ENCODE measurements at places on chromosomes 6 and 20.
A peak's percentile ranks its signal among the peaks of the same experiment; 100 is the strongest.

DNA sequence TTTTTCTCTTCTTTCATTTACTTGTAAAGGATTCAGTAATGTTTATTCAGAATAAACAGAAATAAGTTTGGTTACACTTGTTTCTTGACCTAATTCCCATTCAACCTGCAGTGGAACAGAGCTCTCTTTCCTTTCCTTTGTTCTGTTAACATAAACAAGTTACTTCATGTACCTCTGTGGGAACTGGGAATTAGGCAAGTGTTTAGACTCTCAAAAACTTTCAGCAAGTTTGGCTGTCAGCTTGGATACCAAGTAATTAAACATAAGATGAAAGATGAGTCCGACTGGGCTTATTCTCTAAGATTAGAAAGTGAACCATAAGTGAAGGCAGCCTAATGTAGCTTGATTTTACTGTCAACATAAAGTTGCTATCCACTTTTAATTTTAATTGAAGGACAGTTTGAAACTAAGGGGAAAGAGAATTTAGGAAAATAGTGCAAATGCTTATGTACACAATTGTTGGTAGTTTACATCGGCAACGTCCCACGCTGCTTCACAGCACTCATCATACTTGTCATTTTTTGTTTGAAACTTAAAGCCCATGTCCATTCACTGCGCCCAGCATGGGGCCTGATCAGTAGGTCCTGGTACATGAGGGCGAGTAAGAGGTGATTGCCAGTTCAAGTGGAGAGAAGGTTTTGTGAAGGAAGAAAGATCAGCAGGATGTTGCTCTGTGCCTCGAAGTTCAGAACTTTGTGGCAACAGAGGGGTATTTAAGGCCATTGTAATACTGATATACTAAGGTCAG is 113.0 kb downstream of the PLEKHG1 start:
- no peak for DNase-seq

GRCh38 chr20:33232486-33233072 is 3.2 kb upstream of the BPIFA1 start:
- DNase-seq: peak; percentile 99

DNA sequence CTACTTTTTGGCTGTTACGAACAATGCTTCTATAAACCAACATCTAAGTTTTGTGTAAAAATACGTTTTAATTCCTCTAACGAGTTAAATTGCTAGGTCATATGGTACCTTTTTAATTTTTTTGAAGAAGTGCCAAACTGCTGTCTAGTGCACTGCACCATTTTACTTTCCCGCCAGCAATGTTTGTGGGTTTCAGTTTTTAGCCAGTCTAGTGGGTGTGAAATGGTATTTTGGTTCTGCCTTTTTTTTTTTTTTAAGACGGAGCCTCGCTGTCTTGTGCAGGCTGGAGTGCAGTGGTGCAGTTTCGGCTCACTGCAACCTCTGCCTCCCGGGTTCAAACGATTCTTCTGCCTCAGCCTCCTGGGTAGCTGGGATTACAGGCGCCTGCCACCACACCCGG is 34.1 kb upstream of the BAG2 start:
- DNase-seq: no peak

DNA sequence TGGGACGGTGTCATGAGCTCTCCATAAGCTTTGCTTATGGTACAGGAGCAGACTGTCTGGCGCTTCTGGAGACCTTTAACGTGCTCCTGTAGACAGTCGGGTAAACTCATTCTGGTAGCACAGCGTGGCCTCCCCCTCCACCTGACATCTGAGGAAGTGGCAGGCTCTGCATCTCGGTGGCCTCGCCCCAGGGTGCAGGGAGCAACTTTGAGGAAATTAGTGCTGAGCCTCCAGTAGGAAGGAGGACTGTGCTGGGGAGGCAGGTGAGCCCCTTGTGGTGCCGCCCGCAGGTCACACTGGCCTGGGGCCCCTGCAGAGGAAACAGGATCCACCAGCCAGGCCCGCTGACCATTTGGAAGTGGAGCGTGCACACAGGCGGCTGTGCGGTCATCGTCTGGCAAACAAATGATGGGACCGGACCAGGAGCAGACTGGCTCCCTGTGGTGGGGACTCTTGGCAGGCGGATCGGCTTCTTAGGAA is 57.9 kb downstream of the SYNJ2 start:
- no peak for DNase-seq

- no peak for DNase-seq
These were observed 10.1 kb upstream of the SNRNP48 start for GRCh38 chr6:7579851-7580250.

GRCh38 chr20:63578224-63579016 is 4.4 kb upstream of the HELZ2 start:
- DNase-seq: no peak

GRCh38 chr6:42419490-42420280 is 32.0 kb downstream of the TRERF1 start:
- DNase-seq: no peak

- DNase-seq: no peak
These were observed 23.3 kb downstream of the BAG2 start for GRCh38 chr6:57195457-57195856.

DNA sequence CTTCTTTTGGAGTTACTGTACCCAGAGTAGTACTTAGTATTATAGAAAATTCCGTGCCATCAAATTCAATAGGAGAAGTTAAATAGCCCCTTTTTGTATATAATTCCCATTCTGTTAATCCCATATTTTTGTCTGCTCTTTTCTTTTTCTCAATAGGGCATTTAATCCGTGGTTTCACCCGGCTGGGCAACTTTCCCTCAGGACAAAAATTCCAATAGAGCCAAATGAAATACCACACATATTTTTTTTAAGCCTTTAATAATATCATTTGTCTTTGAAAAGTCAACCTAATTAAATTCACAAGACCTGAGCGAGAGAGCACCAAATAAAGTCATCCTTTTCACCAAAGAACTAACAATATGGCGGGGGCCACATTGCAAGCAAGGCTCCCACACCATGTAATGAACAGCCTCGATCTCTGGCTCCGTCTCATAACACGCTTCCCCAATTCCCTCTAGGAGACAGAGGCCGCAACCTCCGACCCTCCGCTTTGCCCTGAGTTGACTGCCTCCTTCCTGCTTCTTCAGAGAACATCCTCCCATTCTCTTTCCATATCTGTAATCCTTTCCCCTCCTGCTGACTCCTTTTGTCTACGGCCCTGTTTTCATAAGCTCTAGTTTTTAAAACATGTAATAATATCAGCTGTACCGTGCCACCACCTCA is 13.6 kb downstream of the NHSL1 start:
- DNase-seq: no peak

- DNase-seq: no peak
These were observed 57.0 kb downstream of the CD40 start for GRCh38 chr20:46175127-46175494.

GRCh38 chr6:47179286-47179685 is 130.4 kb downstream of the TNFRSF21 start:
- no peak for DNase-seq

GRCh38 chr20:38286586-38287531 is 17.1 kb upstream of the BPI start:
- DNase-seq: no peak

DNA sequence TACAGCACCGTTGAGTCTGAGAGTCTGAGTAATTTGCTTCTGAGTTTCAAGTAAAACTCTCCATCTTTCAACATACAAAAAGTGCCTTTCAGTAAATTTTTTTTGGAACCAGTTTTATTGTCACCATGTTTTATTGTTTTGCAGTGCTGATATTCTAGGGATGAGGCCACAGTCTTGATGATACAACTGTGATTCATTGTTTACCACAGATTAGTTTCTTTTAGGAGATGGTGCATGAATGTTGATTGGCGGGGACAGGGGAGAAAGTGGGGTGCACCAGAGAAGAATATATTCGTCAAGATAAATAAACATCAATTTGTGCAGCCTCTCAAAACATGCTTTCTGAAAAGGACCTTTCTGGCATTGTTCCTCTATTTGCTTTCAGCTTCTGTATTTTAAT is 109.0 kb downstream of the MCHR2 start:
- DNase-seq: no peak

DNA sequence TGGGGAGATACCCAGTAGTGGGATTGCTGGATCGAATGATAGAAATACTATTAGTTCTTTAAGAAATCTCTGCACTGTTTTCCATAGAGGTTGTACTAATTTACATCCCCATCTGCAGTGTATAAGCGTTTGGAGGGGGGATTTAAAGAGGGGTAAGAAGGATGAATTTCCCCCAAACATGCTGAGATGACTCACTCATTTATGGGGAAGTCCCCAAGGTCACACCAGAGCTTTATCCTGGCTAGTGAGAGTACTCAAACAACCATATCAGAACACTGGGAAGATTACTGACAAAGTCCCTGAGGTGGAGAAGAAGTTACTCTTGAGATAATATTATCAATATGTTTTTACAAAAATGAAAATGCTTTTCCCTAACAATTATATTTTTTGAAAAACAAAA is 44.0 kb downstream of the ROS1 start:
- no peak for DNase-seq

- no peak for DNase-seq
These were observed at the start of gene IL20RA for GRCh38 chr6:137044366-137045221. Gene IL20RA, minus strand, starts transcription at chr6:137044965. Its CDS starts 237 bp downstream, at chr6:137044728.

DNA sequence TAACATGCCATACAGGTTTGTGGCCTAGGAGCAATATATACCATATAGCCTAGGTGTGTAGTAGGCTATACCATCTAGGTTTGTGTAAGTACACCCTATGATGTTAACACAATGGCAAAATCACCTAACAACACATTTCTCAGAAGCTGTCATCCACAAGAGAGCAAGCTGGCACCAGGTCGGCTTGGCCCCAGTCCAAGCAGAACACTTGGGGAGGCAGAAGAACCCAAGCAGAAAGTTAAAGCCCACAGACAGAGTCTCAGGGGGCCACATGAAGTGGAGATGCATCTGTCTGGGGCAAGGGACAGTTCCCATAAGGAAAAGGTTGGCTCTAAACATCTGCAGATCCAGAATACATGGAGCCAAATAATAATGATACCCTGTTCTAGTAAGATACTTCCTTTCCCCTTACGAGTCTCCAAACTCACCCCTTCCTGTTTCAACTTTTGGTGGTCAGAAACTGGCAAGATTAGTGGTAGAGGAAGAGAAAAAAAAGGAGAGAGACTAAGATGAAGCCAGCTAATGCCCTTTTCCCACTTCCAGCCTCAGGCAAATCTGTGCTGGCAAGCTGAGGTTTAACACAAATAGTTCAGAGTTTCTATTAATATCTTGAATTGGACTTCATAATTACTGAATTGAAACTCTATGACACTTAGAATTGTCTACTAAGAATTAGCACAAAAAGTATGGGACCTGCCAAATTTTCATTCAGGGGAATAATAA is 29.5 kb downstream of the TCF21 start:
- DNase-seq: no peak

GRCh38 chr6:35960187-35960586 is 39.3 kb upstream of the SRPK1 start:
- no peak for DNase-seq

DNA sequence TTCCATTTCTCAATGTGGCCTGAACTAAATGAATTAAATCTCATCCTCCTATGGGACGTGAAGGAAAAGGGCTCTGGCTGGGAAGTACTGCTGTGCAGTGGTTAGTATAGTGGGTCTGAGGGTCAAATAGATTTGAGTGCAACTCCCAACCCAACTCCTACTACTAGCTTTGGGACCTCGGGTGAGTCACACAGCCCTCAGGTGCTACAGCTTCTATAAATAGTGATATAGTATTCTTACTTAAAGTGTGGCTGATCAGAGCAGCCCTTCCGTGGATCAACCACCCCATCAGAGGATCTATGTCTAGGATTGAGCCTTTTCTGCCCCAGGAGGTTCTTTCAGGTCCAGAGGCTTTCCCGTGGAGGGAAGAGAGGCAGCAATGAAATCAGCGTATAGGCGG is 904 bp upstream of the UST start:
- DNase-seq: no peak

GRCh38 chr20:25269057-25269832 is 21.4 kb downstream of the PYGB start:
- no peak for DNase-seq

- DNase-seq: no peak
These were observed 127.4 kb upstream of the AFDN start for GRCh38 chr6:167699141-167699931.

GRCh38 chr6:2966347-2966746 is 5.0 kb downstream of the SERPINB6 start:
- DNase-seq: peak; percentile 37

- DNase-seq: no peak
These were observed 19.5 kb downstream of the SYTL3 start for GRCh38 chr6:158669145-158670035.

- no peak for DNase-seq
These were observed 40.4 kb upstream of the MC3R start for GRCh38 chr20:56208121-56208520.

DNA sequence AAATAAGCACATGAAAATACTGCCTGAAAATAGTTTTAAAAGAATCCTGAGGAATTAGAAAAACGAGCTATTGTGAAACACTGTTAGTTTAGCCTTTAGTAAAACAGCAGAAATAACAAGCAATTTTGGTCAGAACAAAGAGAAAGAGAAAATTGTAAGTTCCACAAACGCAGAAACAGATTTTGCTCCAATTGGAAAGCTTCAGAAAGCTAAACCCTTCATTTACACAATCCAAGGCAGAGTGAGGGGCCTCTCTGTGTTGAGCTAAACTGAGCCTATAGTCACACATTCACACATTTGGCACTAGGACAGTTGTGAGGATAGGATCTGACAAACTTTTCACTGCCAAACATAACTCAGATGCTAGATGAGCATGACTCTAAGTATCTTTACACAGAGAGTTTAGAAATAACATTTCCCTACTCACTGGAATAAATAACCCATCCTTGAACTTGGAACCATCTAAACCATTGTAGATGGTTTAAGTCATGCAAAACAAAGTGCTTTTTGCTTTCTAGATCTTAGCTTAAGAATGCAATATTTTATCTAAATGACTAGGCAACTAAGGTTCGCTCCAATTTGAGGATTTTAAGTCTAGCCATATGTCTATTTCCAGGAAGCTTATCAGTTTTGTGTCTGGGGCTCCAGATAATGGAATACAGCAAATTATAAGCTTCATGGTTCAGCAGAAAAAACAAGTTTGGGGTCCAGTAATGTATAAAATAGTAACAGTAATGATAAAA is 122.6 kb downstream of the SGK1 start:
- DNase-seq: no peak

DNA sequence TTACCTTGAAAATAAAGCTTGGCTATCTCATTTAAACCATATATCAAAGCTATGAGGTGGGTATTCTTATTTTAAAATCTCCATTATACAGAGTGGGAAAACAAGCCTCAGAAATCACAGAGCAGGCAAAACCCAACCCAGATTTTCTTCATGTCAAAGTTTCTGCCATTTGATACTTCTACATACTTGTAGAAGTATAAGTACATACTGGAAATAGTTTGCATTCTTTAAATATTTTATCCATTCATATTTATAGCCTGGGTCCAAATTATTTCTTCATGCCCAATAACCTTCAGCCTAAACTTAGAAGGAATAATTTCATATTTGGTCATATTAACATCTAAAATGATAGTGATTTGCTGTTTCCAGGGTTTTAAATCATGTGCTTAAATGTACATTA is 61.8 kb downstream of the MLIP start:
- no peak for DNase-seq

GRCh38 chr6:33749401-33749800 is 2.7 kb upstream of the IP6K3 start:
- DNase-seq: no peak
